Nucleus accumbens (tissue), 56 donors: ENCODE measurements at places on chromosomes 16 and 17.

DNA sequence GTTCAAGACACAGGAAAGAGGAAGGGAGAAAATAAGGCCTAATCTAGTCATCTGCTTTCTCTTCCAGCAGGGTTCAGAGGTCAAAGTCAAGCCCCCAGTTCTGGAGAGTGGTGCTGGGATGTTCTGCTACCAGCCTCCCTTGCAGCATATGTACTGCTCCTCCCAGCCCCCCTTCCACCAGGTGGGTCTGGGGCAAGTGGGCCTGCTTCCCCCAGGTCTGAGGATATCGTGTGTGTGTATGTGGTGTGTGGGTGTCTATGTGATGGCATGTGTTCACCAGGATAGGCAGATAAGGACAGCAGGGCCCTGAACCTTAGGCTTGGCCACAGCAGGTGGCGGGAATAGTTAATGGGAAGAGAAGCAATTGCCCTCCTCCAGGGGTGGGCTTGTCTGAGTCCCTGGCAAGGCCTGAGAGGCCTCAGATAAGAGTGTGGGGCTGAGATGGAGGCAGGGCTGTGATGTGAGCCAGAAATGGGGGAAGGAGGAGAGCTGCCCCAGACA, 21.1 kb downstream of the FOXN1 start:
- DNase-seq = no peak

DNA sequence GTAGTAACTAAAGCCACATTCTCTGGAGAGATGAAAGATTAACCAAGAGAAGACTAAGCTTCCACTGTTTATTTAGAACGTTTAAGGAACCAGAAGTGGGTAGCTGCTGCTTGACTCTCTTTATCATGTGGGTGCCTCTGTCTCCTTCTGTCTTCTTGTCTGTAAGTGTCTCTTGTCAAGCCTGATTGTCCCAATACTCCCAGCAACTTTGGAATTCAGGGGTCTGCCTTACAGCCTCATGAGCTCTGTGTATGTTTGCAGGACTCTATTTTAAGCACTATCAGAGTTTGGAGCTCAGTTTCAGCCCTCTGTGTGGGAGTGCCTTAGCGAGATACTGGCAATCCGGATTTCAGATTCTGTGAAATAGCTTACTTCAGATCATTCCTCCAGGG, 29.3 kb upstream of the SPACA3 start:
- no peak for DNase-seq

DNA sequence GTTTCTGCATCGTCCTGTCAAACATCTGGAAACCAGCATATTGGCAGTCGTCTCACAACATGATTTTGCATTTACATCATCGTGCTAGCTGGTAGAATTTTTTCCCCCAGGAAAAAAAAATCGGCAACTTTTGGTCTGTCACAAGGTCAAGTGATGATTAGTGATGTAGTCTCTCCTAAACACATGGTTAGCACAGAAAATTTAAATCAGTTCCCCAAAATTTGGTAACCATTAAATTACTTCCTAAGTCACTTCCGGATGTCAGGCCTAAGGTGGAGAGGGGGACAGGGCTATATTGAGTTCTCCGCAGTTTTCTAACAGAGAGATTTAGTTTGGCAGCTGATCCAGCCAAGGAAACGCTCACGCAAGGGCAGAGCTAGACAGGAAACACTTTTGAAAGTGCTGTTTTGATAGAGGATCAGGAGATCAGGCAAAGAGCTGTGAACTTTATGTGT, 271.0 kb upstream of the TBX2 start:
- DNase-seq = no peak

GRCh38 chr16:4879049-4879448, 31.8 kb downstream of the UBN1 start:
- no peak for DNase-seq

DNA sequence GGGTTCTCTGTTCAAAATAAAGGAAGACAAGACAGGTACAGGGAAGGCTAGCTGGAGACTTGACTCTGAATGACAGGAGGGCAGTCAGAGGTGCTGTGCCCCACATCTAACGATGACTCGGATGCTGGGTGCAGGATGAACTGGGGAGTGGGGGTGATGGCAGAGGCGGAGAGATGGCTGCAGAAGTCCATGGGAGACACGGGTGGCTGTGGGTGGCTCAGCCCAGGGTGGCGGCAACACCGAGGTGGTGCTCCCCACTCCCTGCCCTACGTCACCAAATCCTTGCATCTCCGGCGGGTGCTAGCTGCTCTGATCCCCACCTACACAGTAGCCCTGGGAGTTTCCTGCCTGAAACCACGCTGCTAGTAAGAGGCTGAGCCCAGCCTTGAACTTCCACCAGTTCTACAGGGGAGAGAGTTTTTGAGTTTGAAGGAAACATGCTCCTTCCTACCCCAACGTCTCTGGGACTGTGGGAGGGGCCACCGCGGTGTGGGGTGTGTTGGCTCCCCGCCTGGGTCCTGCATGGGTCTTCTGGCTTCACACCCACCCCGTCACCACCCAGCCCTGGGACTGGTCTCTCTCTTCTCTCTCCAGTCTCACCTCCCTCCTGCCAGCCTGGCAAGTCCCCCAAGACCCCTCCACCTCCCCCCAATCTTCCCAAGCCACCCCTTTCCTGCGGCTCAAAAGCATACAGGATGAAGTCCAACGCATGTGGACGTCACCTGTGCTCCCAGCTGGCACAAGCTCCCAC, 4.5 kb downstream of the GSG1L start:
- no peak for DNase-seq

DNA sequence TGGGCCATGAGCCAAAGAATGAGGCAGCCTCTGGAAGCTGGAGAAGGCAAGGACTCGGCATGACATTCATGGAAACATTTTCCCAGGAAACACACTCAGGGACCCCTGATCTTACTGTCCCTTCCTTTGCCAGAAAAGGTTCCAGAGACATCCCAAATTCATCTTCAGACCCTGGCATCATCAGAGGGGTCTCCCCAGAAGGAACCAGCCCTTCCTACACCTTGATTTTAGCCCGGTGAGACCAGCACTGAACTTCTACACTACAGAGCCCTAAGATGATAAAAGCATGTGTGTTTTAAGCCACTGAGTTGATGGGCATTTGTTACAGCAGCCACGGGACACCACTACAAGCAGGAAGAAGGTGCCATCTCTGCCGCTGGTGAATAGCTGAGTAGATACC, 262.3 kb downstream of the C16orf95 start:
- no peak for DNase-seq

GRCh38 chr17:28744104-28744971, 527 bp downstream of the TRAF4 start:
- DNase-seq = peak; percentile 76

DNA sequence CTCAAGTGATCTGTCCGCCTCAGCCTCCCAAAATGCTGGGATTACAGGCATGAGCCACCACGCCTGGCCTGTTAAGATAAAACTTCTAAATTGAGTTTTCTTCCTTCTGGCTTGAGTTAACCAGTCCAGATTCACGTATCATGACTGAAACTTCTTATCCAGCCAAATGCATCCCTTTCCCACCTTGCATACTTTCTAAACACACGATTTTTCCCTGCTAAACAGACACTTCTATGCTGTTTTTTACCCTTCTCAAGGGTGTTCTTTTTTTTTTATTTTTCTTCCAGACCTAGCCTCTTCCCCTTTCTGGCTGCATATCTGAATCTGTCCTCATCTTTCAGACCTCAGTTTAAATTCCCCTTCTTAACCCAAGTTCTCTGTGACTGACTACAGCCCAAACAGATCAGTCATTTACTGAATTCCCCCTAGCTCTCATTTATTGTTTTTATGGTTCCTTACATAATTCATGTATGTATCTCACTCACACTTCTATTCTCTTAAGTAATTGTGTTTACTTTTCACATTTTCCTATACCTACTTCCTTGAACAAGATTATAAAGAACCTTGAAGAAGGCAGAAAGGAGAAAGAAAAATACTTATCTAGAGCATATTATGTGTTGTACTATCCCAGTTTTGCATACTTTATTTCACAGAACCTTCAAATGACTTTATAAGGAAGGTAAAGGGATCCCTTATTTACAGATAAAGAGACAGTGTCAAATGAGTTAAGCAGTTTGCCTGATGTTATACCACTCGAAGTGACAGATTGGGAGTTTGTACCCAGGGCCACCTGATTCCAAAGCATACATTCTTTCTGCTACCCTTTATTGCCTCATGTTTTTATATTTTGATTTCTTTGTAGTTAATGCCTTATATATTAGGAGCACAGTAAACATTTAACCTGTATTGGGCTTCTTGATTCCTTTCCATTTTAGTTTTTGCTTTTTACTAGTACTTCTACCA, 5.2 kb downstream of the EVI2B start:
- DNase-seq = no peak

- DNase-seq = no peak
These were observed 14.7 kb upstream of the SDK2 start for GRCh38 chr17:73658821-73659515.

- no peak for DNase-seq
These were observed 27.8 kb upstream of the MRTFB start for GRCh38 chr16:14043278-14043677.
